ENCODE measurements at places on chromosomes 11 and 22.

DNA sequence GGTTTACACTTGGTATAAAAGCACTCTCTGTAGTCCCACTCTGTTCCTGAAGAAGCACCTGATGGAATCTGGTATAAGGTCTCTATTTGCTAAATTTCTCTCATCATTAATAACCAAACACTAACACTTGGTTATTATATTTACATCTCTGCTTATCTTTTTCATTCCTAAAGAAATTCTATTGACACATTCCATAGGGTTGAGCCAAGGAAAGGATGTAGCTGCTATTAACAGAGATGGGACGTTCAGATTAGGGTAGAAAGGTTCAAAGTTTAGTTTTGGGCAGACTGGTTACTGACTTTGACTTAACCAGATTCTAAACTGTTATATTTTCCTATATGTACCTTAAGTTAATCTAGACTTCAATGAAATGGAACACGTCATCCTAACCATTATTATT, 91.5 kb downstream of the RSF1 start:
- no peak for DNase-seq

DNA sequence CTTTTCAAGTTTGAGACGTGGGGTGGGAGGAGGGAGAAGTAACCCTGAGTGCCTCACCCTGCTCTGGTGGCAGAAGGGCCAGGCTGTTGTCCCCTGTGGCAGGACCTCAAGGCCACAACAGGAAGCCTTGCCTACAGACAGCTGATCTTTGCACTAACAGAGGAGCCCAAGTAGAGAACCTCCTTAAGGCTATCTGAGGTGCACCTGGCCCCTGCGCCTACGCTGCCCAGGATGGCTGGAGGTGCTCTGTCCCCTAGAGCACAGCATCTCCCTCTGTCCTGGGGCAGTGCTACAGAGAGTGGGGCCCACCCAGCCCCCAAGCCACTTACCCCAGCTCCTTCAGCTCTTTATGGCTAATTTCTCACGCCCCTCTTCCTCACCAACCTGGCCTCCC, 27.0 kb downstream of the MYO7A start:
- DNase-seq: no peak

DNA sequence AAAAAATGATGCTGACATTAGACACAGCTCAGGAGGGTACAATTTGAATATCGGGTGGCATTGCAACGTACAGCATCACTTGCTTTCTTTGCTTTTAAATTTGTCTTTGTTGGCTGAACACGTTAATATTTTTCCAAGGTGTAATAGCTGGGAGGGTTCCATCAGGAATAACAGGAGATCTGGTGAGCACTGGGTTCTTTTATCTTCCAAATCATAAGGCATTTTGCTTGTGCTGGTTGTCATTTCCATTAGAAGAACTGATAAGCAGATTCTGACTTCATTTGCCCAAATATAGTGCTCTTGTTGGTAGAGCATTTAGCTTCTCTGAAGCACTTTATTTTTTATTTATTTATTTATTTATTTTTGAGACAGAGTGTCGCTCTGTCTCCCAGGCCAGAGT, 48.9 kb downstream of the LMO2 start:
- DNase-seq: no peak

- DNase-seq: no peak
Observed at GRCh38 chr11:118258410-118258809, 5.7 kb downstream of the MPZL2 start.

DNA sequence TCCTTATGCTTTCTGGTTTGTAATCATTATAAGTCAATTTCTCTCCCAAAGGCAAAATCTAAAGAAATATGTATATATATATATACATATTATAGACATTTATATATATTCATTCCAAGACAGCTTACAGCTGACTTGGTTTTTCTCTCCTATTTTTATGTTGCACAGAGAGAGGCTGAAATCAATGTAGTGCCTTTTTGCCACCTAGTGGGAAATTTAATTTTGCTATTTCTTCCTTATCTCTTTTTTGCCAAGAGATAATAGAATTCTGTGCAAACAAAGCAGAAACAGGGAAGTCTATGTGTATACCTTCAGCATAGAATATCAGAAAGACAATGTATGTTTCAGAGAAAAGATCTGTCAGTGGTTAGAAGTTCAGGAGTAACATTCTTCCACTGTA, 186.0 kb upstream of the ANO5 start:
- DNase-seq: no peak

DNA sequence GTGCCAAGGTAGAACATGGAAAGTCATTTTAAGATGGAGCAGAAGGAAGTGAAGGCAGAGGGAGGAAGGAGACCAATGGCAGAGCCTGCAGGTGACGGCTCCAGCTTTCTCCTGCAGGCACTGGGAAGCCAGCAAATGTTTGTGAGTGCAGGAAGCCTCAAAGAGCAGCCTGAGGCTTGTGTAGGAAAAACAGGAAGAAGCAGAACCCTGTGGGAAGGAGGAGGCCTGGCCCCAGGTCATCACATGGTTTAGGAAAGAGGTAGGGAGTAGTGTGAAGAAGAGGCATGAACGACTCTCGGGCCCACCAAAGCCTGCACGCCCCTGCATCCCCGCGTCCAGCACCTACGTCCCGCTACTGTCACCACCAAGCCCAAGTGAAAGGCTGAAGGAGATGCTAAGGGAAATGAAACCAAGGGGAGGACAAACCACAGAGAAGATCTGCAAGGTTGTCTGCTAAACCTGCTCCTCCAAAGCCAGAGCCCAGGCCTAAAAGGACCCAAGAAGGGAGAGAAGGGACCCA, 151.5 kb downstream of the CHST1 start:
- no peak for DNase-seq

GRCh38 chr11:10628508-10629236, 60.2 kb upstream of the LYVE1 start:
- DNase-seq: no peak

DNA sequence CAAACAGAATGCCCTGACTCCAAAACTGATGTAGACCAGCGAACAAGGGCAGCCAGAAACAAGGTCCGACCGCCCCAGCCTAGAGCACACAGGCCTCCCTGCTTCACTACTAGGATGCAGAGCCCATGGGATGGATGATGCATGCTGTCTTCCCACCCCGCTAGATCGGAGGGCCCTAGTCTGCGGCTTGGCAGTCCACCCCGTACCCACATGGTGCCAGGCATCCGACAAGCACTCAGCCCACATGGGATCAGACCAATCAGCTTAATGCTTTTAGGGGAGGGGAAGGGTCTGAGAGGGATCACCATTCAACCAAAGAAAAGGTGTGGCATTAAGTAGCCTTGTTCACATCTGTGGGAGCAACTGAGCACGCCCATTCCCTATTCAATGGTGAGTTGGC, 30.6 kb downstream of the PISD start:
- DNase-seq: no peak

- DNase-seq: no peak
Observed at GRCh38 chr22:40433416-40434090, 63.2 kb downstream of the SGSM3 start.

DNA sequence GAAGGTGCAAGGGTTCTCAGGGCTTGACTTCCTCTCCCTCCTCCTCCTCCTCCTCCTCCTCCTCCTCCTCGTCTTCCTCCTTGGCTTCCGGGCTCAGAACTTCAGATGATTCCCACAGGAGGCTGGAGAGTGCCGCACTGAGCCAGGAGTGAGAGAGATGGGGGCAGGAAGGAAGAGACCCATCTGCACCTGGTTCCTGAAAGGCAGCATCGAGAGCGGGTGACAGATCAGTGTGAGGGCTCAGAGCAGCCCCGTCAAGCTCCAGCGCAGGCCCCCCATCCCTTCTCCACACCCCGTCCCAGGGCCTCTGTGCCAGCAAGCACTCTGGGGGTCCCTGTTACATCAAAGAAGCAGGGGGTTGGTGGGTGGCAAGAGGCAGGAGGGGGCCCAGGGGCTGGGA, 51.5 kb downstream of the ELFN2 start:
- DNase-seq: no peak

- no peak for DNase-seq
Observed at GRCh38 chr11:88544656-88545280, 207.2 kb upstream of the CTSC start.

All from stimulated activated CD4-positive, alpha-beta T cell treated with anti-CD3 and anti-CD28 coated beads, Interleukin-12 subunit alpha, Interleukin-12 subunit beta, amount 100 ng/mL, for 24 hours (primary cell).